ENCODE measurements at places on chromosomes 6 and 20. TPM values are rescaled to one million over a fixed set of nuclear protein-coding genes. Genes with fewer than 3 reads are reported as not detected.

- no peak for DNase-seq
Measured at GRCh38 chr20:47744803-47745202, 40.5 kb downstream of the SULF2 start.

- DNase-seq, result no peak
Measured at GRCh38 chr6:110217266-110217665, 37.0 kb downstream of the CDC40 start.

The SIGLEC1 gene
- total RNA-seq, result not detected

GRCh38 chr6:29505808-29506207 is 18.1 kb upstream of the MAS1L start:
- no peak for DNase-seq

DNA sequence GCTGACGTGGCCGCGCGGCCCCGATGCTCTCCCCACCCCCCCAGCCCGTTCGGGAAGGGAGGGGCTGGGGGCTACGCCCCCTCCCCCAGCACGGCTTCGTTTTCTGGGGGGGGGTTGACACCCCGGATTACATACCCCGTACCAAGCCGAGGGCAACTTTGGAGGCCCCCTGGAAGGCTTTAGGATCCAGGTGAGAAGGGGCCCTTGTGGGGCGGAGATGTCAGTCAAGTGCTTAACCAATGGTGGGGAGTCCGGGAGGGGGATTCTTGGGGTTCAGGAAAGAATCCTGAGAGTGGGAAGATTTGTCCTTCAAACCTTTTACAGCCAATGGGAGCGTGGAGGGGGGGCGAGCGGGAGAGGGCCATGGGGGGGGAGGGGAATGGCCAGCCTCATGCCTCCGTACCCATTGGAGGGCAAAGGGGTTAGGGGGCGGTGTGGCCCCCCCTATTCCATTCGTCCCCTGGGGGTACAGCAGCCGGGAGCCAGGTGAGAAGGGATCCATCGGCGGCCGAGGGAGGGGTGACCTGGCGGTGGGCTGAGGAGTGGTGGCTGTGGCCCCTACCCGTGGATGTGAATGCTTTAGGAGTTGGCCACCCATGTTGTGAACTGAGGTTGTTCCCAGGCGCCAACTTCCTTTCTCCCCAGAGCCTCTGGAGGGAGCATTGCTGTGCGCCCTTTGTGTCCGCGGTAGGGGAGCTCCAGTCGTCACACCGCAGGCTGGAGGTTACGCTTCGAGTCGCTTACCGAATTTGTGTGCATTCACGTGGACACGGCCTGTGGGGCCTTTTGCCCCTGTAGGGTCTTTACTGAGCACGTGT is 682 bp downstream of the BRD2 start:
- peak; percentile 82 for DNase-seq

GRCh38 chr6:157925771-157926170 is 55.9 kb upstream of the SYNJ2 start:
- no peak for DNase-seq

GRCh38 chr20:46240065-46240464 is 68.2 kb downstream of the CDH22 start:
- no peak for DNase-seq
